Forelimb muscle (tissue), 1 donor: ENCODE measurements at places on chromosomes 6 and 20.

DNA sequence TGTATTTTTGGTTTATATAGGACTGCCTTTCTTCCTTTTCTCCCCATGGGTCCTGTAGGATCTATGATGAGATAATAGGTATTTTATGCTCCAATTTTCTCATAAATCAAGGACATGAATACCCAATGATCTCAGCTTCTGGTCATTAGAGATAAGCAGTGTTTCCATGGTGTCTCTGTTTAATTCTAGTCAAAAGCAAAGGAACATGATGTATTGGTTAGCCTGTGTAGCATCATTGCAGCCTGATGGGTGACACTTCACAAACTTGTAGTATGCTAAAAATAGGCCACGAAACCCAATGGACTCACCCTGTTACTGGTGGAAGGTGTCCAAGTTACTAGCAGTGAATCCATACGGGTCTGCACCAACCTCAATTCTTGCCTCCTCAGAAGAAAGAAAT is 116.2 kb upstream of the SNX9 start:
- DNase-seq, result no peak

DNA sequence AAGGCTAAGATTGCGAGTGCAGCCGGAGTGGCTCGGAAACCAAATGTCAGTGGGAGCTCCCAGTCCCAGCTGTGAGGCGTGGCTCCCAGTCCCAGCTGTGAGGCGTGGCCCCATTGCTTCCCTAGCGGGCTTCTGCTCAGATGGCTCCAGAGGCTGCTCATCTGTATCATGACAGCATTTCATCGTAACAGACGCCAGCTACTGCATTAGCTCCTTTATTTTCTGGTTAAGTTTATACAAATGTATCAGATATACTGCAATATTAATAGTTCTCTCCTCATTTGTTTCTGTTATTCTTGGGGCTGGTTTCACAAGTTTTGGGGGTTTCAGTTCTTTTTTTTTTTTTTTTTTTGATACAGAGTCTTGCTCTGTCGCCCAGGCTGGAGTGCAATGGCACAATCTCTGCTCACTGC is 34.7 kb upstream of the TBXT start:
- no peak for DNase-seq

- DNase-seq, result no peak
Observed at GRCh38 chr6:52557389-52558265, 19.2 kb downstream of the TRAM2 start.

DNA sequence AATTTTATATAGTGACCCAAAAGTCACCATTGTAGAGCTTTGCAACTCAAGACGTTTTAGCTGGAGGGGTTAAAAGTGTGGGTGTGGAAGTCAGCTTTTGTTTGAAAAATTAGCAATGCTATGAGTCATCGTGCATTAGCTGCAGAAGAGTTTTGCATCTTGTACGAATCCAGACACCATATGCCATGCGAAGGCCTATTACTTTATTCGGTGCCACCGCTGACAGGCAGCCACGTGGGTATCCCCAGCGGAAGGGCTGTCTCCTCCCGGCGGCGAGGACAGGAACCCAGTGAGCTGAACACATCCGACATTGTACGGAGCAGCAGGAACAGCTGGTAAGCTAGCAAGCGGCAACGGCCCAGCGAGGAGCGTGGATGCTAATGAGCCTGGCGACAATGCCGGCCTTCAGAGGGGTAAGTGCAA is 84.4 kb downstream of the INSM1 start:
- no peak for DNase-seq

GRCh38 chr6:9412951-9413559 is 977.7 kb upstream of the SLC35B3 start:
- DNase-seq, result no peak

DNA sequence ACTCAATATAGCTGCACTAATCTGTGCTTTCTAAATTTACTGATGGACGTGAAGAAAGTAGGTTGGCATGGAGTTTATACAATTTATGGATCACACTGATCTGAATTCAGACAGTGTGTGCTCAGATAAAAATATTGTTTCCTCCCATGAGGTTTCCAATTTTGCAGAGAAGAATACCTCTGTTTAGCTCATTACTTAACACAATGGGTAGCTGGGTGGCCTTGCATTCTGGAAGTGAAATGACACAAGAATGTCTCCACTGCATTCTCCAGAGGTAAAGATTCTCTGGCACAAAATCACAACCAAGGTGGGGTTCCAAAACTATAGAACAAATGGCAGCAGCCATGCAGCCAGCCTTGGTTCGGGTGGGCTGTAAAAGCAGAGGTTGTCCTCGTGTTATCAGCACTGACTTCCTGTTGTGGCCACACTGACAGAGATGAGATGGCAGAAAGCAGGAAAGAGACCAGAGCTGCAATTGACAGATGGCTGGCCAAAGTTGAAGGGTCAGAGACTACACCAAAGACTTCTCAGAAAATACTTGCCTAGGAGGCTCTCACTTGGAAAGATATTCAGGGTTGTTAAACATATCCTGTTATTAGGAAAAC is 50.2 kb downstream of the HDAC2 start:
- DNase-seq, result no peak

GRCh38 chr20:7585126-7585679 is 355.1 kb downstream of the HAO1 start:
- no peak for DNase-seq

- no peak for DNase-seq
Observed at GRCh38 chr6:89475634-89476033, 42.7 kb downstream of the ANKRD6 start.

DNA sequence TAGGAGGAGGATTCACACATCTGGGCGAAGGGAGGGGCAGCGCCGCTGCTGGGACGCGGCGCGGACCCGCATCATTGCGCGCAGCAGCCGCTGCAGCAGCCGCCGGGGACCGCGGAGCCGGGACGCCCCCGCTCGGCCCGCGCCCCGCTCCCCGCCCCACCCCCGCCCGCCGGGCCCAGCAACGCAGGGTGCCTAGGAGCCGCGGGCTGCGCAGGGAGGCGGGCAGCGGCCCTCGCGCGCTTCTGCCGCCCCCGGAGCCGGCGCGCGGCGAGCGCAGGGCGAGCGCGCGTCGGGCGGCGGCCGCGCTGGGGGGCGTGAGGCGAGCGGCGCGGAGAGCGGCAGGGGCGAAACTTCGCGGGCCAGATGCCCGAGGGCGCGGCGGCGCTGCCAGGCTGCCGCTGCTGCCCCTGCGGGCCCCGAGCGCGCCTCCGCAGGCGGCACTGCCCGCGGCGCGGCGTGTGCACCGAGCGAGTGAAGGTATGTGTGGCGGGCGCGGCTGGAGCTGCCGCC is at the start of gene NKAIN2:
Gene NKAIN2 (plus strand): TSS at position 362 of the 510 bp plus-strand sequence.
- no peak for DNase-seq

- DNase-seq, result no peak
Observed at GRCh38 chr6:128156321-128157111, 255.7 kb upstream of the THEMIS start.

DNA sequence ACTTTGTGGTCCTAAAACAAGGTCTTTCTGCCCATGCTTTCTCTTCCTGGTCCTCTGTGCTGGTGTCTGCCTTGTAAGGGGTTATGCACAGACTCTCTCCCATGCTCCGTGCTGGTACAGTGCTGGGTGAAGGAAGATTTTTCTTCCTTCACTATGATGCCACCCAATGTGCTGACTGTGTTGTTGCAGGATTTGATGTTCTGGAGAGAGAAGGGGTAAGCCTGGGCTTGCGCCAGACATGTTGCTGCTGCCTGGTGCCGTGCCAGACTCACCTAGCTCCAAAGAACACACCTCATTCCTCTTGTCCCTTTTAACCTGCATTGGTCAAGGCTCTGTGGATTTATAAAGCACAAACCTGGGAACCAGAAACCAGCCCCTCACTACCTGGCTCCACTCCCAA is 28.4 kb upstream of the ARMH2 start:
- no peak for DNase-seq

- peak; percentile 17 for DNase-seq
Observed at GRCh38 chr20:58515233-58516212, at the start of gene APCDD1L. APCDD1L (minus strand) TSS chr20:58515399; CDS start chr20:58514707, 692 bp downstream.

DNA sequence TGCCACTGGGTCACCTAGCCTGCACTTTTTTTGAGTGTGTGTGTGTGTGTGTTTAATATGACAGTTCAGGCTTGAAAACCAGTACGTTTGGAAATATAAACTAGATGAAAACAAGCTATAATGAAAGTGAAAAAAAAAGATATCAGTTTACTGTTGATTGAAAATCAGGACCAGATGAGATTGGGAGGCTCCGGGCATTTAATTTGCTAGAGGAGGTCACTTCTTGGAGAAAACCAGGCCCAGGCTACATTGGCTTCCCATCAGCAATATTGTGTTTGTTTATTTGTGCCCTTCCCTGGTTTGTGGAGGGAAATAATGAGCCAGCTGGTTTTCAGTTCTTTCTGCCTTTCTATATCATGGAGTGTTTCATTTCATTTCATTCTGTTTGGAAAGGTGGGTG is 246.6 kb upstream of the JAG1 start:
- DNase-seq, result no peak

- DNase-seq, result no peak
Observed at GRCh38 chr6:113588646-113589045, 268.5 kb upstream of the MARCKS start.
